ENCODE measurements at places on chromosomes 16 and 17.

DNA sequence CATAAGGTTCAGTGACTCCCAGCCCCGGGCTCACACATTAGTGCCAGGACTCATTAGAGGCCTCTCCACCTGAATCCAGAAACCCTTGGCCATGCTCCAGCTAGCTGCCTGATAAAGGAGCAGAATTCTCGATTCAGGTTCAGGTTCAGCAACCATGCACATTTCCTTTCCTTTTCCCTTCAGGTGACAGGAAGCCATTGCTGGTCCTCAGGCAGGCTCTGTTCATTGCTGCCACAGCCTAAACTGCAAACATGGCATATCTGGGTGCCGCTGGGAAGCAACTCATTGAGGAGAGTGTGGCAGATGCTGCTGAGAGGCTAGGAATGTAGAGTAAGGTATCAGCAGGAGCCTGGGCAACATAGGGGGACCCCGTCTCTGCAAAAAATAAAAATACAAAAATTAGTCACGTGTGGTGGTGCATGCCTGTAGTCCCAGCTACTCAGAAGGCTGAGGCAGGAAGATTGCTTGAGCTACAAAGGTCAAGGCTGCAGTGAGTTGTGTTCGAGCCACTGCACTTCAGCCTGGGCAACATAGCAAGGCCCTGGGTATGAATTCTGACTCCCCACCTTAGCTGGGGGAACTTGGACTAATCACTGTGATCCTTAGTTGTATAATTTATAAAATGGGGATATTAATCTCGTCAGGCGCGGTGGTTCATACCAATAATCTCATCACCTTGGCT is 28.7 kb downstream of the ARL4D start:
- DNase-seq, result no peak

DNA sequence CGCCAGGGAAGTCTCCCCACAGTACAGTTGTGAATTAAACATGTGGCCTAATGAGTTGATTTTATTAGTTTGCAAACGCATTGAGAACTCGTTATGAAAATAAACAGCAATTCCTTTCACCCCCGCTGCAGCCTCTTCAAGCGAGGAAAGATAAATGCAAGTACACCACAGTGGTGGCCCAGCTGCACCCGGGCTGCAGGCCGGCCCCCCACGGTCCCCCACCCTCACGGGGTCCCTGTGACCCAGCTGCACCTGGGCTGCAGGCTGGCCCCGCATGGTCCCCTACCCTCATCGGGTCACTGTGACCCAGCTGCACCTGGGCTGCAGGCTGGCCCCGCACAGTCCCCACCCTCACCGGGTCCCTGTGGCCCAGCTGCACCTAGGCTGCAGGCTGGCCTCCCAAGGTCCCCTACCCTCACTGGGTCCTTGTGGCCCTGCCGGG is 32.2 kb downstream of the SDK2 start:
- no peak for DNase-seq

GRCh38 chr17:56023851-56024250 is 129.4 kb upstream of the ANKFN1 start:
- no peak for DNase-seq

DNA sequence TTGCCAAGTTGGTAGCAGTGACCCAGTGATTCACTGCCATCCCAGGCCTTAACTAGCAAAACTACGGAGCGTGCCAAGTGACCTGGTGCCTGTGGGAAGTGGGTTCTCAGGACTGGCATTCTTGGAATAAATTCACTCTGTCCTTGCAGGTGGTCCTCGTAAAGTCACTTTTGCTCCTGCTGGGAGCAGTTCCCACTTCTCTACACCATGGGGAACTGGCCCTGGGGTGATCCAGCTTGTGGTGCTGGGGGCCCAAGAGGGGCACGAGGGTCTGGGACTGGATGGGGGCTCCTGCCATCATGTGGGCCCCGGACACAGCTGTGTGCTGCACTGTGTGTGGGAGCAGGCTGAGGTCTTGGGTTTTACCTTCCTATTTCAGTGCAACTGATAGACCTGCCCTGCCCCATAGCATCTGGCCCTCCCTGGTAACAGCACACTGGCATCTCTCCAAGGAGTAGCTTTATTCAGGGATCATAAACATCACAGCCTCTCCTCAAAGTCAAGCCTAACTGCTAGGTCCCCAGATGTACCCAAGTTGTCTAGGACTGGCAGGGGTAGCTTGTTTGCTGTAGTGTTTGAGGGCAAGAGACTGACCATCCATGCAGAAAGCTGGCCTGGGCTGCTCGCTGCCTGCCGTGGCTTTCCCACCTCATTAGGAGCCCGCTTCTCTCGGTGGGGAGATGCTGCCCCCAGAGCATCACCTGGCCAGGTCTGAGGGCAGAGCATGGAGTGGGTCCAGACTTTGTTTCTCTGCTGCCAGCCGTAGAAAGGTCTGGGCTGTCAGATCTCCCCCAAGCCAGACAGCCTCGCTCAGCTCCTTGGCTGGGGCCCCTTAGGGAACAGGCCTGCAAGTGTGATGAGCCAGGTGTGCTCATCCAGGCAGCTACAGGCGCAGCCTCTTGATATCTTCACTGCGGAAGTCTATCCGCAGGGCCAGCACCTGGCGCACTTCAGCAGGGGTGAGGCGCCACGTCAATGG is 26.0 kb downstream of the FCSK start:
- no peak for DNase-seq

- DNase-seq, result no peak
Measured at GRCh38 chr17:59870482-59870881, 22.3 kb downstream of the TUBD1 start.
